ENCODE measurements at places on chromosomes 5 and 9.
A peak's percentile ranks its signal among the peaks of the same experiment; 100 is the strongest.

GRCh38 chr5:43658509-43658908, 55.5 kb downstream of the NNT start:
- peak; percentile 55 for DNase-seq

GRCh38 chr5:120464627-120465435, 731 bp downstream of the PRR16 start:
- peak; percentile 58 for DNase-seq

- peak; percentile 26 for DNase-seq
Observed at GRCh38 chr5:73908395-73908794, 282.4 kb downstream of the ARHGEF28 start.

DNA sequence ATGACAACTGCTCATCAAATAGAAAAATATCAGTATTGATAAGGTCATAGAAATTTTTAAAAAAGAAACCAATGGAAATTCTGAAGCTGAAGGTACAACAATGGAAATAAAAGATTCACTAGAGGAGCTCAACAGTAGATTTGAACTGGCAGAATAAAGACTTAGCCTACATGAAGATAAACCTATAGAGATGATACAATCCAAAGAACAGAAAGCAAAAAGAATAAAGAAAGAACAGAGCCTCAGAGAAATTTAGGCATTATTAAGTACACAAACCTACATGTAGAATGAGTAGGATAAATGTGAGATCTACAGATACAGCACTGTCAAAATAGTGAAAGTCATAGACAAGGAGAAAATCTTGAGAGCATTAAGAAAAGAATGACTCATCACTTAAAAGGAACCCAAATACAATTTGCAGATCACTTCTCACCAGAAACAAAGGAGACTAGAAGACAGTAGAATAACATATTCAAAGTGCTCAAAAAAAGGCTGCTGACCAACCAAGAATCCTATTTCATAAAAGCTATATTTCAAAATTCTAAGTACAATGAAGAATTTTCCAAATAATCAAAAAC, 47.8 kb upstream of the HTR4 start:
- DNase-seq, result no peak

- no peak for DNase-seq
Observed at GRCh38 chr9:137007108-137007815, 10.9 kb upstream of the CLIC3 start.

DNA sequence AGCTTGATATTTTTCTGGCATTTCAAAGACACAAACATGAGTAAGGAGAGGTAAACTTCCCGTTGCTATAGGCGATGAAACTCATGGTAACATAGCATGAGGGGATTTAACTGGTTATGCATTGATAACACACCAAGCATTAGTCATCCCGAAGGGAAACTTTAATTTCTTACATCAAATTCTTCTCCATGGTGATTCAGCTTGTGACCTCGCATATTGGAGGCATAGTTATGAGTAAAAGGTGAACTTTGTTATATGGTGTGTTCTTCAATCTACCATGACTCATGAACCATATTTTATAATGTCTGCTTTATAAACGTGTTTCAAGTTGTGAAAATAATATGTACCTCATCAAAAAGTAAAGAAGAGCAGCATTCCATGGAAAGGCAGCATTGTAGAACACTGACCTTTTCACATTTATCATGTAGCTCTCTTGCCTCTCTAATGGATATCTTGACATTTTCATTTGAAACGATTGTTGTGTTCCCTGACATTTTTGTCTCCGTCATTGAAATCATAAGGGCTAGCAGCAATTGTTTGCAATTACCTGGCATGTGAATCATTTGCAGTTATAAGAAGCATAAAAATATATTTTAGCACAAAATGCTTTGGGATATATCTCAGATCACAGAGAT, 491.8 kb downstream of the ANXA1 start:
- peak; percentile 59 for DNase-seq

DNA sequence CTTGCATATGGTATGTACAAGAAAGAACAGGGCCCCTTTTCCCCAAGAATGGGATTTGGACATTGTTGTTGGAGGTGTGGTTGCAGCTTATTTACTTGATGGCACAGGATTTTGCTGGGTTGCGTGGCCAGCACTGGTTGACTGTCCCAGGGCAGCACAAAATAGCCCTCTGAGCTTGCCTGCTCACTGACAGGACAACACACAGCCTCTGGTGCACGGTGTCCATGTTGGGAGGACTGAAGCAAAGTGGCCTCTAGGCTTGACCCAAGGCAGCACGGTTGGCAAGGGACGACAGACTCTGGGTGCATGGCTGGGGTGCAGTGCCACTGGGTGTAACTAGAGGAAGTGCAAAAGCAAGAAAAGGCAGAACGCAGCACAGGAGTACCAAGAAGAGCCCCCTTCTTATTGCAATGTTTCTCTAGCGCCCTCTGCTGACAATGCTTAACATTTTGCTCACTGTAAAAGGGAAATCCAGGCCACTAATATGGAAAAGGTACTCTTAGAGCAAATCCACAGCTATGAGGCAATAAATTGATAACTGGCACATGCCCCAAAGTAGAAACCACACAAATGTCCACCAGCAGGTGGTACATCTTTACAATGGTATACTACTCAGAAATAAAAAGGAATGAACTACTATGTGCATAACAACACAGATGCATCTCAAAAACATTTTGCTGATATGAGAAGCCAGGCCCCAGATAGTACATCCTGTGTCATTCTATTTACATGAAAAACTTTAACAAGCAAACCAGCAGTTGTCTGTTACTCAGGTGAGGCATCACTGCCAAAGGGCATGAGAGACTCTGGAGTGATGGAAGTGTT, 47.4 kb upstream of the BARX1 start:
- DNase-seq, result peak; percentile 45

DNA sequence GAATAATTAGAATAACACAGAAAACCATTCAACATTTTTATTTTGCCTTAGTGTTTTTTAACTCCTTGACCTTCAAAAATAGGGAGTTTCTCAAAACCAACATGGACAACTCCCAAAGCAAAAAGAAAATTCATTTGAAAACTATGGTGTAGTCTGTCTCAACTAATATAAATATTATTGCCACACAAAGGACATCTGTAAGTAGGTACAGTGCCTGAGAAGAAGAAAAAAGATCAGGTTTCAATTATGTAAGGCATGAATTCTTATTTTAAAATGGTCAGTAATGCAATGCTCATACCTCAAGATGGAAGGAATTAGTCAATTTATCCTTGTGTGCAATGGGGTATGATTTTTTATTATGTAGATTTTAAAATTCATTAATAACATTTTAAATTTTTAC, 109.6 kb upstream of the CNTLN start:
- DNase-seq, result no peak

GRCh38 chr9:16221822-16222547, 648.5 kb downstream of the BNC2 start:
- peak; percentile 78 for DNase-seq

DNA sequence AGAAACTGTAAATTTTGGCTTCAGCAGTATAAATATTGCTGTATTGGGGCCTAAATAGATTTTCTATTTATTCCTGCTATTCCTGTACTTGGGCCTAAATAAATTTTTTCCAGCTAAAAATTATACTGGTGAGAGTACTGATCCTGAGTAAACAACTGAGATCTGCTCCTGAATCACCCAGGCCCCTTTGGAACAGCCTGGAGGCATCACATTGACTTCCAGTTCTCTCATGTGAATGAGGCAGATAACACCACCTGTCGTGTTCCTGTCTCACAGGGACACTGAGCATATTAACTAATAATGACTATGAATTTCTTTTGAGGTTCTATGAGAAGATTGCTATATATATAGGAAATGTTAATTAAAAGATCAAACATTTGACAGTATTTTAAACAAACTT, 119.5 kb upstream of the PLCXD3 start:
- no peak for DNase-seq

GRCh38 chr5:180591311-180591887, at the start of gene SCGB3A1:
SCGB3A1 (minus strand) TSS chr5:180591499; CDS start chr5:180591462, 37 bp downstream.
- no peak for DNase-seq

DNA sequence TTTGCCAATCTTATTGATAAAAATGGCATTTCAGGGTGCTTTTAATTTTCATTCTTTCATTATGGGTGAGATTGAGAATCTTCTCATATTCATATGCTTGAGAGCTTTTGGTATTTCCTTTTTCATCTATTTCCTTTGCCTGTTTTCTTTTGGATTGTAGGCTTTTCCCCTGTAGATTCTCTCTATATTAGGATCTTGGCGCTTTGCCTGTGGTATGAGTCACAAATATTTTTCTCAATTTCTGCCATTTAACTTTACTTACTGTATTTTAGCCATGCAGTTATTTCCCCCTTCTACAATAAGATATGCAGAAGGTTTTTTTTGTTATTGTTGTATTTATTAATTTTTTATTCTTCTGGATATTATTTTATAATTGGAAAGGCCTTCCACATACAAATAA, 21.5 kb upstream of the KLF9 start:
- peak; percentile 90 for DNase-seq

DNA sequence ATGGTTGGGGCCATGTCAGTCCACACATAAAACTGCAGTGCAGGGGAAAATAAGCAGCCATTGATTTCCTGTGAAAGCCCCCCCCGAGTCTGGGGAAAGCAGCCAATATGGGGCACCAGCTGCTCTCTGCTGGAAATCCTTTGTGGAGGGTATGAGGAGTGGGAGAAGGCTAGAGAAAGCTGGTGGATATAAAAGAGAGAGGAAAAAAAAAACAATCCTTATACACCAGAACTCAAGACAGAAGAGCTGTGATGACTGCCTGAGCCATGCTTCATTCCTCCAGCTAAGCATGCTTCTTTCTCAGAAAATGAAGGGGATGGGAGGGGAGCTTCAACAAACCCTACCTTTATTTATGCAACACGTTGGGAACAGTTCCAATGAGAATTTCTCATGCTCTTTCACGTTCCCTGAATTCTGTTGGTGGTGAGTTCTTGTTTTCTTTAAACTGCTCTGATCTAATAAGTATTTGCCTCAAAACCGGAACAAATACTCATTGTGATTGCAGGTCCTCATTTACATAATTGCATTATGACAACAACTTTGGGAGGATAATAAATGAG, 688.0 kb upstream of the SEMA6A start:
- DNase-seq, result no peak

DNA sequence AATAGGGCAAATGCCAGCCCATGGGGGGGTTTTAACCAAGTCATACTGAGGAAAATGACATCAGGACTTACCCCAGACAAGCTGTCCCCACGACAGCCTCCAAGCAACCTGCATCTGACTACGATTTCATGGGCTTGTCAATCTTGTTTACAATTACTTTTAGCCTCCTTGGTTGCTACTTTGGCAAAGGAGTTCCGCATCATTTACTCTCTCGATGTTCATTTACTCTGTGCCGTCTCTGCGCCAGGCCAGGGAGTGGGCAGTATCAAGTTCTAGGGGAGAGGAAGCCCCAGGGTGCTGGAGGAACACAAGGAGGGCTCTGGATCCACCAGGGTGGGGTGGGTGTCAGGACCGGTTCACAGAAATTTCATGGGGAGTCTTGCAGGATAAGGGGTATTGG, 23.9 kb downstream of the PTPN3 start:
- DNase-seq, result no peak

DNA sequence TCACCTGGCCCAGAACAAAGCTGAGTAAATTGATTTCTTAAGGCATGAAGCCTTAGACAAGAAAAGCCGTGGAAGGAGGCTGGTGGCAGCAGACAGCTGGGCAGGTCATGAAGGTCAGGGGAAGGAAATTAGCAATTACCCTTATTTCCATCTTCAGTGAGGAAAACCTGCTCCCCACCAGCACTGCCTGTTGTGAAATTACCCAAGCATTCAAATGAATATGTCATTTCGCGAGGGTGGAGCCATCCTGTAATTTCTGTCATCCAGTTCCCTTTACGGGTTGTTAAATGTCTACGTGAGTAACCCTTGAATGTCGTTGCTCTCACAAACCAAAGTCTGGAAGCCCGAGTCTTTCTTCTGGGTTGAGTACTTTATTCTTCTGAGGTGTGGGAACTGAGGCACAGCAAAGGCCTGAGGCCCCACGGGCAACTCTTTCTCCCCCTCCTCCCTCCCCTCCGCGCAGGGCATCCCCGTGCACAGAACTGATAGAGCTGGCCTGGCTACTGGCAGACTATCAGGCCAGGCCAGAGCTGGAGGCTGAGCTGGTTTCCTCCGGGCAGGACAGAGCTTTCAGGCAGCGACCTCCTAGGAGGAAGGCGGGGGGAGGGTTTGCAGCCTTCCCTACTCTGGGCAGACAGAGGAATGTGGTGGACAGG, 22.0 kb upstream of the AK3 start:
- peak; percentile 58 for DNase-seq

DNA sequence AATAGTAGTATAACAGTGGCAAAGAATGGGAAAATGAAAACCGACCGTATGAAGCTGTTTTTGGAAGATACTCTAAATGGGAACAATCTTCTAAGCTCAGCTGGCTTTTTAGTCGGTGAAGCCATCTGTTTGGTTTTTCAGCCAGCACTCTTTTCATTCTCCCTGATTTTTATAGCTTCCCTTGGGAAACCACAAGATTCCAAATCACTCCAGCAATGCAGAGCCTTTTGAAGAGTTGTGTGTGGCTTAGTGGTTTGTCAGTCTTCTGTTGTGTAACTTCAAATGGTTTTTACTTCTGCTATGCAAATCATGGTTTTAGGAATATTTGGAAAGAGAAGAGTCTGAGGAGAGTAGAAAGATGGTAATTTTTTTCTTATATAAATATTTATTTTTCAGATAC, 180.7 kb downstream of the KDM4C start:
- peak; percentile 98 for DNase-seq

DNA sequence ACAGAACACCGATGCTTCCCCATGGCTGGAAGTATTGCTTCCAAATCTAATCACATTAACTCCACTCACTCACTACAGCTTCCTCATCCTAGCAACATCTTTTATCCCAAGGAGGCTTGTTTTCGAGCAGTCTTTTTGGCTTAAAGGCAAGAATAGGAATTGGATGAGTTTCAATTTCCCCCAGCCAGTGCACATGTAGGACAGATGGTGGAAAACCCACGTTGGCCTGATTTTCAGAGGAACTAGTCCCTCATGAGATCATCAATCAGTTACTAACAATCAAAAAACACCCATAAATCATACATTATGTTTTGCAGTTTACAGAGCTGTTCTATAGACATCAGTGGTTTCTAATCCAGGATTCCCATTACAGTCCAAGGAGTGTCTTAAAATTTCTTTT, 48.5 kb upstream of the AGXT2 start:
- DNase-seq, result peak; percentile 56

- DNase-seq, result peak; percentile 86
Observed at GRCh38 chr5:59746241-59746765, 147.2 kb downstream of the PDE4D start.

GRCh38 chr9:91857291-91858212, 92.5 kb downstream of the ROR2 start:
- peak; percentile 29 for DNase-seq

- DNase-seq, result peak; percentile 34
Observed at GRCh38 chr5:124747791-124748686, 1.6 kb upstream of the ZNF608 start.

All from fibroblast of upper back skin (primary cell).